ENCODE measurements at places on chromosomes 2 and 18.
A peak's percentile ranks its signal among the peaks of the same experiment; 100 is the strongest.

DNA sequence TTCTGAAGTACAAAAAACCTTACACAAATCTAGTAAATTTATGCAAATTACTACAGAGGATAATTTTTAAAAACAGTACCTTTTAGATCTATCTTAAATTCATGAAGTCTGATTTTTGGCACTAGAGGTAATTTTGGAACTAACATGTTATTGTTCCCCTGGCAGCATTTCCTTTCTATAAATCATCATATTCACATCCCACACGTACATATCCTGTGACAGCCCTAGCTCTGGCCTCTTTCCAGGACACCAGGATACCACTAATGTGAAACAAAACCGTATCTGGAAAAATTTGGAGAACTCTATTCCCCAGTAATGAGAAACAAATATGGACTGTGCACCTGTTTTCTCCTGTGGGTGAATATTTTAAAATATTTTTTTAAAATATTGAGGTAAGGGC, 14.0 kb upstream of the BIRC6 start:
- no peak for DNase-seq

DNA sequence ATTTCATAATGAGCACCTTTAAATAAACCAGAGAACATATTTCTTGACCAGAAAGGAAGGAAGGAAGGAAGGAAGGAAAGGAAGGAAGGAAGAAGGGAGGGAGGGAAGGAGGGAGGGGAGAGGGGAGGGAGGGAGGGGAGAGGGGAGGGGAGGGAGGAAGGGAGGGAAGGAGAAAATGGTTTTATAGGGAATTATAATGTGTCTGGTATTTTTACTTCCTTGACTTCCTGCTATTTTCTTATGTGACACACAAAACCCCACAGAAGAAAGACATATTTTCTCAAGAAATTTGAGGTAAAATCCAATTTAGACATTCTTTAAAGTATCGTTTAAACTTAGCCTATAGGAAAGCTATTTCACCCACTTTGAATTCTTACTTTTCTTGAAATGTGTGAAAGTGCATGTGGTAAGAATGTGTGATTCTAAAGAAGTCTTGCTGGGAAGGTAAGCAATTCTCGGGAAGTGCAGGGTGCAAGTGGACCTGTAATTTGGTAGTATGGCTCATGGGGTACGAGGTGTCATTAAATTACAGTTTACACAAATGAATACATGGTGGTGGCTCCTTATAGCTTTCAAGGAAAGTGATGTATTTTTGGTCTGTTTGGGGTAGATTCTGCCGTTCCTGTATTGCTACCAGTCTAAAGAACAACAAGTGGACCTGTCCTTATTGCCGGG, 18.0 kb downstream of the RNF125 start:
- DNase-seq: no peak

GRCh38 chr2:217835931-217836891, 166.6 kb downstream of the TNS1 start:
- DNase-seq: no peak

- no peak for DNase-seq
Measured at GRCh38 chr2:65380255-65380654, 52.1 kb downstream of the SPRED2 start.

GRCh38 chr18:71846716-71847115, 697.4 kb downstream of the CBLN2 start:
- no peak for DNase-seq

GRCh38 chr2:61771904-61772845, 81.7 kb downstream of the FAM161A start:
- no peak for DNase-seq

DNA sequence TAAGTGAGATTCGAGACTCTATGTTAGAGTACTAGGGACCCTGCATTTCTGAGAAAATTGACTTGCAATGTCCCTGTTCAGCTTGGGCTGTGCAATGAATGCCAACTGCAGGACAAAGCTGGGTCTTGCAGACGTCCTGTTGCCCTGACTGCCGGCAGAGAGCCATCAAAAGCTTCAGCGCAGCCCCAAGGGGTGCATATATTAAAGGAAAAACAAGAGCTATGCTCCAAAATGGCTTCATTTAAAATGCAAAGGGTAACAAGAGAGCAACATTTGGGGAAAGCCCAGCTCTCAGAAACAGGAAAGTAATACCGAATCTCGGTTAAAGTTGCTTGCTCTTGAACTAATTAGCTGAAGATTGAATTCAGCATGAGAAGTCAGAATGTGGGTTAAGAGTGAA, 110.9 kb upstream of the PNPT1 start:
- no peak for DNase-seq

GRCh38 chr2:64914247-64914646, 75.0 kb upstream of the SLC1A4 start:
- DNase-seq: no peak

DNA sequence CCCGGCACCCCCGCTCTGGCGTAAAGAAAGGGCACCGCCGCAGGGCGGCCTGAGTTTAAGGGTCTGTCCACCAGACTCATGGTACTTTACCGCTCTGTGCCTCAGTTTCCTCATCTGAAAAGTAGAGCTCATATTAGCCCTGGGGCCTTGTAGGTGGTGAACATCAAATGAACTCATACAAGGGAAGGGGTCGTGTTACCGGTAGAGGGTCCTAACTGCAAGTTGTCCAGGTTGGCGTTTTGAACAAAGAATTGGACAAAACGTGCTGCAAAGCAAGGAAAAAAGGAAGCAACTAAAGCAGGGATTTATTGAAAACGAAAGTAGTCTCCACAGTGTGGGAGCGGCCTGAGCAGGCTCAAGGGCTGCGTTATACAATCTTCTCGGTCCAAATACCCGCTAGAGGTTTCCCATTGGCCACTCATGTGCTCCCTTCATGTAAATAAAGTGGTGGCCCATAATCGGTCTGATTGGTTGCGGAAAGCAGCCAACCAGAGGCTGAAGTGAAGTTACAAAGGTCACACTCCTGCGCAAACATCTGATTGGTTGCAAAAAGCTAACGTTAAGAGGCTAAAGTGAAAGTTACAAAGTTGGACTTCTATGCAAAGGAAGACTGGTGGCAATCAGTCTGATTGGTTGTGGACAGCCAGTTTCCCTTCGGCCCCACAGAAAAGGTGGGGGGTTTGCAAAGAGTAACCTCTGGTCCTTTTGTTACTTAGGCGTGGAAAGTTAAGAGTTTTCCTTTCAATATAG, 80.7 kb upstream of the LDLRAD4 start:
- DNase-seq: peak; percentile 43

GRCh38 chr2:108418416-108418815, 30.6 kb upstream of the GCC2 start:
- DNase-seq: no peak

GRCh38 chr2:28616396-28616999, 120.6 kb downstream of the PLB1 start:
- DNase-seq: no peak

DNA sequence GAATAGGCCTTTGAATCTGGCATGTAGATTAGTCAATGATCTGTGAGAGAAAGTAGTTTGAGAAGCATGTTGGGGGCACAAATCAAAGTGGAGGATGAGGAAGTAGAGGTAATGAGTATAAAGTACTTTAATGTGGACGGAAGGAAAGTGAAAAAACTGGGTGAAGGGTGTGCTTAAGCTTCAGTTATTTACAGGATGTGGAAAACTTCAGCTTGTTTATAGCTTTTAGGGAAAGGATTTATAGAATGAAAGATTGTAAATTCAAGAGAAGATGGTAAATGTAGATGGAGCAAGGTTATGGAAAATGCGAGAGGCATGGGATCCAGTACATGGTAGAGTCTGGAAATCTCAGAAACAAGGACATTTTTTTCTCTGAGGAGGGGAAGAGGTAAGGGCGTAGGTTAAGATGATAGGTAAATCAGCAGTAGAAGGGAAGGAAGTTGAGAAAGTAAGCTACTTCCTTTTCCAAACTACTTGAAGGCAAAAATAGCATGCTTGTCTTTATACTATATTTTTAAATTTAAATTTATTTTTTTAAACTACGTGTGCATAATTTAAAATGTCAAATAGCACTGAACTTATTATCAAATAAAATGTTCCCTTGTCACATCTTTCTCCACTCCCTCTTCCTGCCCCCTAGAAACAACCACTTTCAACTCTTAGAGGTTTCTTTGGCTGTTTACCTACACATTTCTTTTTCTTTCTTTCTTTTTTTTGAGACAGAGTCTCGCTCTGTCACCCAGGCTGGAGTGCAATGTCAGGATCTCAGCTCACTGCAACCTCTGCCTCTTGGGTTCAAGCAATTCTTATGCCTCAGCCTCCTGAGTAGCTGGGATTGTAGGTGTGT, 8.5 kb downstream of the FAM117B start:
- no peak for DNase-seq

DNA sequence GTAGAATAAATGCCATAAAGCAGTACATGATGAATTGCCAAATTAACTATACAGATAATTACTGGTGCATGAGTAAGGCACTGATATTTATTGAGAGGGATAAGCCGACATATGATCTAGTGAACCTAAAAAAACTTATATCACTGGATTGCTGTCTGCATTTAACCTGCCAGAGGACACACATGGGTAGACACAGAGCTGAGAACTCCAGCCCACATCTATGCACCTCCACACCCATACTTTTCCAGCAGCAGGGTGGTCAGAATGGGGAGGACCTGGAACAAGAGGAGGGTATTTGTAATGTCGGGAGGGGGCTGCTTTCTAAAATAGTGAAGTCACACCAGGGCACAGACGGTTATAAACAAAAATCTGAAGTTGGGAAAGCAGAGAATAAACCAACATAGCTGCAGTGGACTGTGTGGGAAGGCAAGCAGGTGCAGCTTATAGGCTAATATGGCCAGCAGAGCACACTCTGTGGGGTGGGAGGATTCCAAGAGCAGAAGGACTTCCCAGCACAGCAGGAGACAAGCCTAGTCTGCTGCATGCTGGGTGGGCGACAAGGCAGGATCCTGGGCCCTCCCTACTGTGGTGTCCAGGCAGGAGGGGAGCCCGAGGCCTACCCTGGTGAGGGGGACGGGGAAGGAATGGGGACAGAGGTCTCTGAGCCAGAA, 17.2 kb downstream of the ST3GAL5 start:
- no peak for DNase-seq

DNA sequence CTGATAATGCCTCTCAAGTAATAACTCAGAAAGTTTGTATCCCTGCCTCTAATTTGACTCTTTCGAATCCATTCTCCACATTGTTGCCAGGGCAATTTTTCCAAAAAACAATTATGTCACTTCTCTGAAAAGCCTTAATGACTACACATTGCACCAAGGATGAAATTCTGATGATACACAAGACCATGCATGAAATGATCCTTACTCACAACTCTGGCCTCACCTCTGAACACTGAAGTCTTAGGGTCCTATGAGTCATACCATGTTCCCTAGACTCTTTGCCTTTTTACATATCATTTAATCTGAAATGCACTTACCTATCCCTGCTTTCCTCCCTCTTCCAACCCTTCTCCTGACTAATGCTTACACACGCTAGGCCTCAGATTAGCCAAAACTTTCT, 51.0 kb downstream of the WDPCP start:
- DNase-seq: no peak

DNA sequence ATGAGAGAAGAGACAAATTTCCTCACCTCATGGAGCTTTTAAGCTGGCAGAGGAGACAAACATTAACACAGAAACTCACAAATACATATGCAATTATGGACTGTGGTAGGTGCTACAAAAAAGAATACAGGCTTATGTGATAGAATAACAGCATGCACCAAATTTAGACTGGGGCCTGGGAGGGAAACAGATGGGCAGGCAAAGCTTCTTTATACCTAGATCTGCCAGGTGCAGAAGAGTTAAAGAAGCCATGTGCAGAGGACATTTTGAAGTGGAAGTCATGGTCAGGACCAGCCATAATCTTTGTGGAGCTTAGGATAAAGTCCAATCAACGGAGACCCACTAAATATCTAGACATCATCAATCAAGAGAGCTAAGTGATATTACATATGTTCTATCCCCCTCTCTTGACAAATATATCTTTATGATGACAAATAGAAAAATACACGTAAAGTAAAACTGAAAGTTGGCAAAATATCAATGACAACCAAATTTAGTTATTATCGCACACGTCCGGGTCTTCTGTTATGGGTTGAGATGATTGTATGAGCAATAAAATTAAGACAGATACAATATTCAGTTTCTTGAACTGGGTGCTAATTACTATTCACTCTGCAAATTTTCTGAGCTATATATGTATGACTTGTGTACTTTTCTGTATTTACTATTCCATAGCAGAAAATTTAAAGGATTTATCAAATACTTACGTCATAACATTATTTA, 44.1 kb downstream of the CD28 start:
- no peak for DNase-seq

DNA sequence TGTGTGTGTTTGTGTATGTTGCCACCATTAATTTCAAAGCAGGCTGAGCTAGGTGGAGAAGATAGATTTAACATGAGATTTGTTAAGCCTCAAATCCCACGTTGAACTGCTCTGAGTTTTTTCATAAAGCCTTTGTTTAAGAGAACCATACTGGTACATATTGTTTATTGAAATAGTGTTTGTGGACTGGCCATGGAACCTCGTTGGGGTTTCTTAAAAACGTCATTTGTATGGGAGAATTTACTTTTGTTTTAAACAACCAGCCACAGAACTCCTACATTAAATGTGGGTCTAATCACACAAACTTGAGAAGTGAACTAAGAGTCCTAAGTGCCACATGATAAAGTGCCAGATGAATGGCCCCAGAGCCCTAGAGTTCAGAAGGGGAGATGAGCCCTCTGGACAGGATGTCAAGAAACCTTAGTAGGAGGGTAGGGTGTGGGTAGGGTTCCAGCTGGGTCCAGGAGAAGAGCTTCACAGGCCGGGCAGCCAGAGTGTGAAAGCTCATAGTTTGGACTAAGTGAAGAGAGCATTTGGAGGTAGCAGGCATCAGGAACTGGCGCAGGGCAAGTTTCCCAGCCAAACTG, 120.6 kb upstream of the EML6 start:
- no peak for DNase-seq

- DNase-seq: no peak
Measured at GRCh38 chr2:99472600-99472960, 17.2 kb downstream of the REV1 start.

DNA sequence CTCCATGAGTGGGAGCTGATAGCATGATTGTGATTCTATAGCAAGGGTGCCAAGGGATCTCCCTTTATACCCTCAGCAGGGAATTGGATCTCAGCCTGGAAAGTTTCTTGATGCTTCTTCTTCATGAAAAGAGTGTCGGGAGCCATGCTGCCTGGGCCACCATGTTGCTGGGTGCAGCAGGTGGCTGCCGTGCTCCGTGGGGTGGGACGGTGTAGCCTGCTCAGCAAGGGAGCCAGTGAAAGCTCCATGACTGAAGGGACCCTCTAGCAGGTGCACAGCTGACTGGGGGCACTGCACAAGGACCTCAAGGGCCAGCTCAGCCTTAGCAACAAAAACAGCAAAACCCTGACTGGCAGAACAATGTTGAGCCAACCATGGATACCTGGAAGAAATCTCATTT, 368.9 kb upstream of the HS6ST1 start:
- no peak for DNase-seq

GRCh38 chr18:63974991-63975390, 5.1 kb downstream of the SERPINB8 start:
- DNase-seq: no peak

- DNase-seq: no peak
Measured at GRCh38 chr2:110837446-110838409, 105.4 kb downstream of the ACOXL start.

Measured in stimulated activated CD4-positive, alpha-beta T cell treated with anti-CD3 and anti-CD28 coated beads, Interleukin-12 subunit alpha, Interleukin-12 subunit beta, amount 100 ng/mL, for 48 hours (primary cell).